NCI-H345 (cell line): ENCODE measurements at places on chromosomes 4 and X.

DNA sequence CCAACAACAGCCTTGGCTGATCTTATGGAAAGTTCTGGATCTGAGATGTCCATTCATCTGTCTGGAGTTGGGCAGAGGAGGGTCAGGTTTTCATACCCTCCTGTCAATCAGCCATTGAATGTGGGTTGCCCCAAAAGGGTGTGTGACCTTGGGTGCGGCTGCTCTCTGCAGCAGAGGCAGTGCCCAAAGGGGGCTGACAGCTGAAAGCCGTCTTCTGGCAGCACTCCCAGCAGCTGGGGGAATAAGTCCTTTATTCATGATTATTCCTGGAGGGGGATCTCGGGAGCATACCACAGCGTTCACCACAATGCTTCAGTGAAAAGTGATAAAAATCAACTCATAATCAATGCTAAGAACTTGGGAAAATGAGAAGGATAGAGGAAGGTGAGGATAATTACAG is 54.7 kb downstream of the OTC start:
- no peak for DNase-seq

GRCh38 chrX:104742355-104742754 is 176.4 kb downstream of the IL1RAPL2 start:
- no peak for DNase-seq

DNA sequence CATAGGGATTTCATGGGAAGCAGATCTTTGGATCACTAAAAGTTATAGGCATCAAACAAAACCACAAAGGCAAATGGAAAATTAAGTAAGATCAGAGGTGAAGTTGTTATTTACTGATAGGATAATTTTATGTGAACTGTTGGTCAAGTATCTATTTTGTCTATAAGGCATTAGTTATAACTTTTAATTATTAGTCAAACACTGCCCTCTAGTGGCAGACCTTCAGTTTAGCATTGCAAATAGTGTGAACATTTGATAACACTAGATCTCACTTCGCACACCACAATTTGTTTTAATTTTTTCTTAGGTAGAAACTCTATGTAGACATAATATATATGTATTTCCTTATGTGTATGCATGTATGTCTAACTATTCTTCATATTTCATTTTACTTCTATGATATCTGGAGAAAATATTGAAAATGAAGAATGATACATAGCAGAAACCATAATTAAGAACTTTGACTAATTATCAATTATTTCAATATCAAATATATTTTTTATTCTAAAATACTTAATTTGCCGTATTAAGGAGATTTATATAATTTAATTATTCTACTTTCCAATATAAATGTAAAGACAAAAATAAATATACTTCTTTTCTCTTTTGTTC is 214.5 kb upstream of the TACR3 start:
- DNase-seq = peak; percentile 48

- no peak for DNase-seq
Measured at GRCh38 chrX:38365954-38366353, 13.6 kb downstream of the OTC start.

GRCh38 chr4:107804956-107805355 is 19.8 kb upstream of the SGMS2 start:
- no peak for DNase-seq

DNA sequence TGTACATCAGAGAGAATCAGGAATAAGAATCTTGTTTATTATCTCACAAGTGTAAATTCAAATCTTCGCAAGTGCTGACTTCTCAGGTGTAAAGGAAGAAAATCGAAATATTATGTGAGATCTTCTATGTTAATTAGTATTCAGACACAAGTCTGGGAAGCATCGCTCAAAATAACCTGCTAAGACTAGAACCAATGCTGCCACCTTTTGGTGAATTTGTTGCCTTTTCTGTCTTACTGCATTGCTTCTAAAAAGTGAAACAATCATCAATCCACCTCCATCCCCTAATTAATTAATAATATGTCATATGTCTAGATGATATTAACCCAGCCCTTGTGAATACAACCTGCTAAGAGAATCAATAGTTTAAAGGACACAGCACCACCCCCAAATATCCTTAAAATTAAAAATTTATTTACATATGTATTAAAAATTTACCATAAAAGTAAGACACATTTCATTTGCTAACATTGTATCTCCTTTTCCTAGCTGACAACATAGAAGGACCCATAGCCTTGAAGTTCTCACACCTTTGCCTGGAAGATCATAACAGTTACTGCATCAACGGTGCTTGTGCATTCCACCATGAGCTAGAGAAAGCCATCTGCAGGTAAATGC is 3.5 kb downstream of the EPGN start:
- peak; percentile 38 for DNase-seq

- DNase-seq = no peak
Measured at GRCh38 chr4:155705664-155706063, 39.0 kb downstream of the GUCY1A1 start.

DNA sequence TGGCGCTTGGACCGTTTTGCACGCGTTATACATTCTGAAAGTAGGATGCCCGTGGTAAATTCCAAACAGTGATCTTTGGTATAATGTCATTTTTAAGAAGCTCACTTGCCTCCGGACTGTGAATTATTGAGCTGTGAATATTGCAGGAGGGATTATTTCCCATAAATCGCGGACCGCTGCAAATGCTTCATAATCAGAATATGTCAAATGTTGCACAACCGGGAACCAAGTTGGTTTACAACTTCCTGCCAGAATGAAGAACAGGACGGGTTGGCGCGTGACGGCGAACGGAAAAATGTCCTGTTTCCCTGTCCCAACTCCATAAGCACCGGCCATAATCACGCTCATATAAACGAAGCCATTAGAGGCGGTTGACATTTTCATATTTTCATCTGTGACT is 67.6 kb downstream of the SHOX start:
- DNase-seq = no peak

GRCh38 chr4:165461159-165461821 is 82.5 kb downstream of the CPE start:
- no peak for DNase-seq

GRCh38 chrX:101057093-101057714 is 5.3 kb upstream of the TRMT2B start:
- no peak for DNase-seq

DNA sequence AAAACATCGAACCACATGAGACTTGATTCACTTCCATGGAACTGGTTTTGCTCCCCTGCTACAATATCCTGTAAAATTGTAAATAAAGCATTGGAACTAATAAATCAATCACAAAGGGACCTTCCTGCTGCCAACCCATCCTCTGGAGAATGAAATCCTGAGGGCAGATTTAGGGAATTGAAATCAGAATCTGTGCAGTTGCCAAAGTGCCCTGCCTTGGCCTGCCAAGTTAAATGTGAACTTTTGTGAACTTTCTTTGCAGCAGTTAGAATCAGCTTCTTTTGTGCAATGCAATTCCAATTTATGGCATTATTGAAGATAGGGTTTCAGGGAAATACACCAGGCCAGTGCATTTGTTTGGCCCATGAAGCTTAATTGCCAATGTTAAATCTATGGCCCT is 263.1 kb downstream of the PTTG2 start:
- DNase-seq = no peak

DNA sequence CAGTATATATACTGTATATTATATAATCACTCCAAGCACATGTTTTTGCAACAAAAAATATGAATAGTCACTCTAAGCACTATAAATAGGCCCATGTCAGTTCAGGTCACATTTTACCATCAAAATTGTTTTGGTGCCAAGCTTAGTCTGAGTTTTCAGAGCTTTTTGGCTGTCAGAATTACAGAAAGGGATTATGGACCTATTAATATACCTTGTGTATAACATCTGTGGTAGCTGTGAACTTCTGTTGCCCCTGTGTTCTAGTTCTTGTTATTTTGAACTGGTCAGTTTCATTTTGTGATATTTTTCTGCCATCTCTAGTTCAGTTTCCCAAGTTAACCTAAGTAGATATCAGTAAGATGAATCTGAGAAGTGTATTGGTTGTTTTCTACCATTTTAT is 22.9 kb downstream of the EXOC1 start:
- no peak for DNase-seq

DNA sequence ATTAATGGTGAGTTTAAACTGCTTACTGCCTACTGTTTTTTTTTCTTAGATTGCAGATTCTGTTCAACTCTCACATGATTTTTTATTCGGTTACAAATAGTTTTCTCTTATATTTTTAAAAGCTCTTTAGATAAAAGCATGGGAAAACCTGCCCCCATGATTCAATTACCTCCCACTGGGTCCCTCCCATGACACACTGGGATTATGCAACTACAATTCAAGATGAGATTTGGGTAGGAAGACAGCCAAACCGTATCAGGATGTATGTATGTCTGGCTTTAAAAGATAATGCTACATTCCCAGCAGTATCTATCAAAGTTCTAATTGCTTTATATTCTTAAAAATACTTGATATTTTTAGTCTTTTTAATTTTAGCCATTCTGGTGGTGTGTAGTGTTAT is 131.5 kb downstream of the JADE1 start:
- DNase-seq = no peak

- no peak for DNase-seq
Measured at GRCh38 chrX:43813898-43814297, 68.4 kb downstream of the MAOB start.

- no peak for DNase-seq
Measured at GRCh38 chr4:35399912-35400311, 844.4 kb downstream of the ARAP2 start.

GRCh38 chr4:14874990-14875389 is 127.3 kb upstream of the CPEB2 start:
- no peak for DNase-seq

- no peak for DNase-seq
Measured at GRCh38 chr4:77493120-77493752, 112.4 kb upstream of the CXCL13 start.

DNA sequence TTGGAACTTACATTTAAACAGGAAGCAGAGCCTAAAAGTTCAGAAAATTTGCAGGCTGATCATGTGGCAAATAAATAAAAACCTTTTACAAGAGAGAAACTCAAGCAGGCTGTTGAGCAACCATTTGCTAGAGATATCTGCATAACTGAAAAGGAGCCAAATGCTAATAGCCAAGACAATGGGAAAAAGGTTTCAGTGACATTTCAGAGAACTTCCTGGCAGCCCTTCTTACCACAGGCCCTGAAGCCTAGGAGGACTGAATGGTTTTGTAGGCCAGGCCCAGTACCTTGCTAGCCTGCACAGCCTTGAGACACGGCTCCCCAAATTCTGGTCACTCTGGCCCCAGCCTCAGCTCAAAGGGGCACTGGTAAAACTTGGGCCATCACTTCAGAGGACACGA is 945.1 kb downstream of the ADGRL3 start:
- no peak for DNase-seq

- DNase-seq = no peak
Measured at GRCh38 chrX:15496824-15497223, 3.7 kb upstream of the PIR start.

DNA sequence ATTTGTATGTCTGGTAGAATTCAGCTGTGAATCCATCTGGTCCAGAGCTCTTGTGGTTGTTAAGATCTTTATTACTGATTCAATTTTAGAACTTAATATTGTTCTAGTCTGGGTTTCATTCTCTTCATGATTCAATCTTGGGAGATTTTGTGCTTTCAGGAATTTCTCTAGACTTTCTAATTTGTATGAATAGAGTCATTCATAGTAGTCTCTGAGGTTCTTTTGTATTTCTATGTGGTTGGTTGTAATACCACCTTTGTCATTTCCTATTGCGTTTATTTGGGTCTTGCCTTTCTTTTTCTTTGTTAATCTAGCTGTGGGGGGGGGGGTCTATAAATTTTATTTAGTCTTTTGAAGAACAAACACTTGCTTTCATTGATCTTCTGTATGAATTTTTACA is 824.8 kb upstream of the GALNTL6 start:
- DNase-seq = no peak

DNA sequence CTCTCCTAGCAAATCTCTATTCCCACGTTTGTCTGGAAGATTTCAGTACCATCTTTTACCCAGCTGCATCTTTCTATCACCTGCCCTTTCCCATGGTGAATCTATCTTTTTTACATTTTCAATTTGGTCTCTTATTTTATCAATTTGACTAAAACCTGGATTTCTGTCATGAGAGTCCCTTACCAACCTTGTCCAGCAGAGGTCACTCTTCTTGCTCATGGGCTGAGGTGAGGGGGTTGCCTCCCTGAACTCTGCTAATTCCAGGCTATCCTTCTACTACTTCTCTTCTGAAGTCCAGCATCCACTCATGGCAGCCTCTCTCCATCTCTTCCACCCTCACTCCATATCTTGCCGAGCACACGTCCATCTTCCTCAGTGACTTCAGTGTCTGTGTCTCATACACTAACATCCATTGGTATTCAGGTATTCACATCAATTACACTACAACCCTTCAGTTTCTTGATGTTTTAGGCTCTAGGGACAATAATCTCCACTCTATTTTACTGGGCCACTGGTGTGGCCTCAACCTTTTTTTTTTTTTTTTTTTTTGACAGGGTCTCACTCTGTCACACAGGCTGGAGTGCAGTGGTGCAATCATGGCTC is 17.8 kb upstream of the ZNF827 start:
- peak; percentile 4 for DNase-seq

DNA sequence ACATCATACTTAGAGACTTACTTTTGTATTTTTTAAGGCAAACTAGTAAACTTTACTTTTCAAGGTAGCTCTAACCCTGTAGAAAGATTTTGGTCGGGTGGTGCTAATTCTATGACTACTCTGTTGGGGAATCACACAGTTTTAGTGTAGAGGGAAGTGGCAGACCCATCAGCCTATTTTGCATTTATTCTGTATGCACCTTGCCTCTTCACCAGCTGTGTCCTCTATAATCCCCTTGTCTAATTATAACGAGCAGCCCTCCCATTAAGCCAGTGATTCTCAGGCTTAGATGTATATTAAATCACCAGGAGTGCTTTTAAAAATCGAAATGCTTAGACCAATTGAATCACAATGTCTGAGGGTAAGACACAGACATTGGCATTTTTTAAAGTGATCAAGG is 78.1 kb downstream of the GALNT7 start:
- no peak for DNase-seq

- no peak for DNase-seq
Measured at GRCh38 chr4:174490451-174490961, 31.8 kb downstream of the HPGD start.

DNA sequence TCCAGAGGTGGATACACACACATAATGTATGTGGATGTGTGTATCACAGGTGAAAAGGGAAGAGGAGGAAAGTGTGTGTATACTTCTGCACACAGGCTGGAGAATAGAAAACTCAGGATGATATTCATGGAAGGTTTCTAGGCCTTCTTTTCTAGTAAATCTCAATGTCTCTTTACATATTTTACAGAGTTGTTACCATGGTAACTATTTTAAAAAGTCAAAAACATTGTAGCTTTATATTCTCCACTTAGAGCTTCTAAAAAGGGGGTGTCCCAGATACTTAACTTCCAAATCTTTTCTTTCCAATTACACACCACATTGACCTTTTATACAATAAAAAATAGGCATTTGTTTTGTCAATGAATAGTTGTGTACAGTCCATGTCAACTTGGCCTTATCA is 604.8 kb upstream of the LCORL start:
- no peak for DNase-seq

- DNase-seq = no peak
Measured at GRCh38 chrX:22025751-22026150, 6.4 kb upstream of the PHEX start.

GRCh38 chrX:119147486-119147885 is 19.9 kb upstream of the KIAA1210 start:
- DNase-seq = no peak

GRCh38 chr4:27000820-27001219 is 140.2 kb downstream of the STIM2 start:
- no peak for DNase-seq

- DNase-seq = no peak
Measured at GRCh38 chr4:156830351-156830750, 141.2 kb downstream of the PDGFC start.

GRCh38 chrX:129772796-129773431 is 6.8 kb upstream of the SASH3 start:
- no peak for DNase-seq
